H1 (cell line): ENCODE measurements at places on chromosomes 7 and 10. TPM values are rescaled to one million over a fixed set of nuclear protein-coding genes. Genes with fewer than 3 reads are reported as not detected.

GRCh38 chr7:142385491-142386340 lies 127.9 kb upstream of the PRSS58 start:
- H3K4me1 ChIP-seq: no peaks in the 10 kb centered on the region
- no peak for DNase-seq
- no peaks in the 10 kb centered on the region for H3K36me3 ChIP-seq
- no peak overlapping the region for H3K27ac ChIP-seq
- H3K27me3 ChIP-seq: no peaks in the 10 kb centered on the region

GRCh38 chr7:156865493-156865892 lies 27.5 kb downstream of the LMBR1 start:
- no peak overlapping the region for H3K4me3 ChIP-seq
- H3K27ac ChIP-seq: no peak overlapping the region
- H3K27me3 ChIP-seq: no peaks in the 10 kb centered on the region
- H3K4me1 ChIP-seq: peaks cover 8% of the 10 kb centered on the region; the same call in 1 of the 2 replicates
- peaks cover 19% of the 10 kb centered on the region for H3K36me3 ChIP-seq

DNA sequence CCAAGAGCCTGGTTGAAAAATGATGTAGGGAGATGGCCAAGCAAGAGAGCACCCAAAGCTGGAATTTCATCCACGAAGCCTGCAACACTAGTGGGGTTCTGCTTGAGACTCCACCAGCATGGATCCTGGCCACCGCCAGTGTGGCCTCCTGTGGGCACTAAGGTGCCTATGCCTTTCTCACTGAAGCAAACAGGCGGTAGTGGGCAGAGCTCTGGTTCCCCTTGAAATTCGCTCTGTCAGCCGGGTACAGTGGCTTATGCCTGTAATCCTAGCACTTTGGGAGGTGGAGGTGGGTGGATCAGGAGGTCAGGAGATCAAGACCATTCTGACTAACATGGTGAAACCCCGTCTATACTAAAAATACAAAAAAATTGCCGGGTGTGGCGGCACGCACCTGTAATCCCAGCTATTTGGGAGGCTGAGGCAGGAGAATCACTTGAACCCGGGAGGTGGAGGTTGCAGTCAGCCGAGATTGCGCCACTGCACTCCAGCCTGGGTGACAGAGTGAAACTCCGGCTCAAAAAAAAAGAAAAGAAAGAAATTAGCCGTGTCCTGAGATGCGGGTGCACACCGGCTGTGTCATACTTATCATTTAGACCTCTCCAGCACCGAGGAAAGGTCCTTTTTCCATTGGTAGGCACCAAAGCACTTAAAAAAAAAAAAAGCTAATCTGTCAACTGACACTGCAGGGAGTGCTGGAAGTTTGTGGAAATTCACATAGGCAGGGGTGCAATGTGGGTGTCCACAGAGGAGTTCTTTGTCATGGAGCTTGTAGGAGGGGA lies 28.3 kb downstream of the CCM2 start:
- no peaks in the 10 kb centered on the region for H3K27me3 ChIP-seq
- no peak overlapping the region for H3K4me3 ChIP-seq
- DNase-seq: no peak
- no peaks in the 10 kb centered on the region for H3K4me1 ChIP-seq

DNA sequence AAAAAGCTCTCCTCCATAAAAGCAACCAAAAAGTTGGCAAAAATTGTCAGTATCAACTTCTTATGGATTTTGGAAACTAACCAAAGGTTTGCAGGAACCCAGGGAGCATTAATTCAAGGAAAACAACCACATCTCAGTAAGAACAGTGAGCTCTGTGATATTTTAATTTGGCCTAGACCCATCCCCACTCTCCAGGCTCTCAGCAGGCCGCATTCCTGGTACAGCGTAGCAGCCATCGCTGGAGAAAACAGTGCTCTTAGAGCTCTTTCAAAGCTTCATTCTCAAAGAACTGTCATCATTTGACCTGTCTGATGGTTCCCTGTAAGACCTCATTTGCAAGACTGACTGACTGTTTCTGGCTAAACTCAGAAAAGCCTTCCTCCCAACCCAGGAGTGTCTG lies 81.9 kb downstream of the NUDCD3 start:
- H3K4me1 ChIP-seq: peaks cover 11% of the 10 kb centered on the region
- H3K27ac ChIP-seq: no peak overlapping the region
- H3K27me3 ChIP-seq: no peaks in the 10 kb centered on the region
- peaks cover 5% of the 10 kb centered on the region; the same call in 1 of the 2 replicates for H3K36me3 ChIP-seq
- peak; percentile 15 for DNase-seq

DNA sequence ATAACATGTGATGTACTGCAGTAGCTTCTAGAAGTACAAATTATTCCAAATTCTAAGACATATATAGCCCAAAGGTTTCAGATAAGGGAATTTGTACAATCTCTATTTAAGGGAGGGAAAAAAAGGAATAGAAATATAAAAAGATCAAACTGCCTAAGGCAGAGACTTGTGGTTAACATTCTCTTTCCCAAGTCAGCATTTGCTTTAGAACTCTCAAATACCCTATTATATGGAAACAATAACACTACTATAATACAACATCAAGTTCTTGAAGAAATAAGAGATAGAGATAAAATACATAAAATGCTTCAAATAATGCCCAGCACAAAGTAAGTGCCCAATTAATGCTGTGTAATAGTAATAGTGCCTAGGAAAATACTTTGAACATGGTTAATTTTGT lies 123.1 kb downstream of the CRPPA start:
- no peak overlapping the region for H3K27ac ChIP-seq
- no peaks in the 10 kb centered on the region for H3K27me3 ChIP-seq
- H3K4me3 ChIP-seq: no peak overlapping the region
- no peak for DNase-seq
- no peaks in the 10 kb centered on the region for H3K36me3 ChIP-seq

TDRD1 gene
- total RNA-seq: 0.71 and 0.92 TPM in 2 replicates
